A549 treated with Mapracorat at 1 μM for 4 hours (cell line): ENCODE measurements at places on chromosomes 2 and 18. TPM values are rescaled to one million over a fixed set of nuclear protein-coding genes. Genes with fewer than 3 reads are reported as not detected.

MOGAT1 gene
- not detected in 5 replicates for total RNA-seq

ACMSD gene
- not detected in 5 replicates for total RNA-seq

TEX44 gene
- not detected in 5 replicates for total RNA-seq

HMSD gene
- total RNA-seq: 0.06 to 0.60 TPM (median 0.30 TPM) in 4 of 5 replicates, not detected in the other

ARHGAP28 gene
- total RNA-seq: 0.02 to 0.49 TPM (median 0.12 TPM) in 3 of 5 replicates, not detected in the others

SH3RF3 gene
- 0.46 to 0.61 TPM (median 0.52 TPM) in 5 replicates for total RNA-seq

SERPINB11 gene
- total RNA-seq: 0.20 TPM in 1 of 5 replicates, not detected in the others

UCN gene
- 0.30 to 2.8 TPM (median 1.4 TPM) in 5 replicates for total RNA-seq
